NCI-H226 (cell line): ENCODE measurements at places on chromosomes 5 and 9.

DNA sequence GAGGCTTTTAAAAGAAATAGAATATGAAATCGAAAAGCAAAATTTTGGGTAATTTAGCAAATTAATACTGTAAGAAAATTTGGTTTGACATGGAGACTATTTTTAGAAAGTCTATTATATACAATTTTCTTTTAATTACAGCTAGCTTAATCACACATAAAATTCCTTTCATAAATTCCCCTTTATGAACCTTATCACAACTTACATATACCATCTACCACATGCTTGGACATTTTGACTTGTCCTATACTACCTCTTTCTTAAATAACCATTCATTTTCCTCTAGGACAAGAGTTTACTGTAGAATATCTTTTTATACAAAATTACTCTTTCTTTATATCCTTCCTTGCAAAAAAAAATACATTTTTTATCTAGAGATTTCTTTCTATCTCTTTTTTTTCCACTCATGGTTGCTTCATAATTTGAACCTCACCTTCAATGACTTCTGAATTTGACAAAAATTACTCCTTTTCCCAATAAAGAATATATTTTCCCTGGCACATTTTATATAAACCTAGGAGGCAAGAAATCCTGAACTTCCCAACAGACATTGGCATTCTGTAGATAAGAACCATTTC lies 34.0 kb upstream of the SYK start:
- DNase-seq = no peak

GRCh38 chr5:68332080-68332451 lies 116.5 kb downstream of the PIK3R1 start:
- no peak for DNase-seq

DNA sequence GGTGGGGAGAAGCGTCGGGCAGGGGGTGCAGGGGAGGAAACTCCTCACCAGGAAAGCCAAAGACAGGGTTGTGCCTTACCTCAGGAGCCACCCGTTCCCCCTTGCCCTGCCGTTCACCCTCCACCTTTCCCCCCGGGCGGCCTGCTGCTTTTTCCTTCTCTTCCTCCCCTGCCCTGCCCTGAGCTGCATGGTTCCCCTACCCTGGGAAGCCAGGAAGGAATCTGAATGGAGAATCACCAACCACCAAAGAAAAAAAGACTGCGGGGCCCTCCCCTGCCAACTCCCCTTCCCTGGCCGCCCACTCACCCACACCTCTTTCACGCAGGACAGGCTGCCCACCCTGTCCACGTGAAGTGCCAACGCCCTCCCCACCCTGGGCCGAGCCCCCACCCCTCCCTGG lies 820 bp upstream of the NFX1 start:
- DNase-seq = no peak

GRCh38 chr9:79673614-79674013 lies 101.8 kb downstream of the TLE4 start:
- no peak for DNase-seq

- DNase-seq = no peak
These were observed 283.2 kb downstream of the SH3GL2 start for GRCh38 chr9:17862101-17862500.

DNA sequence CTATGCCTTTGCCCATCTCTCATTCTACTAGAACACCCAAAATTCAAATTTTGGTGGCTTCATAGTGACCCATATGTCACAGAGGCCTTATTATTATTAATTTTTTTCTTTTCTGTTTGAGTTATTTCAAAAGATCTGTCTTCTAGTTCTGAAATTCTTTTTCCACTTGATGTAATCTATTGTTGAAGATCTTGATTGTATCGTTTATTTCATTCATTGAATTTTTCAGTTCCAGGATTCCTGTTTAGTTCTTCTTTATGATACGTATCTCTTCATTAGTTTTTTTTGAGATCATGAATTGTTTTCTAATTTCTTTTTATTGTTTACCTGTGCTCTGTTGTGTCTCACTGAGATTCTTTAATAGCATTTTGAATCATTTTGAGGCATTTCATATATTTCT lies 24.6 kb upstream of the APBA1 start:
- DNase-seq = no peak

GRCh38 chr9:127518091-127518856 lies 67.0 kb downstream of the LRSAM1 start:
- DNase-seq = no peak

DNA sequence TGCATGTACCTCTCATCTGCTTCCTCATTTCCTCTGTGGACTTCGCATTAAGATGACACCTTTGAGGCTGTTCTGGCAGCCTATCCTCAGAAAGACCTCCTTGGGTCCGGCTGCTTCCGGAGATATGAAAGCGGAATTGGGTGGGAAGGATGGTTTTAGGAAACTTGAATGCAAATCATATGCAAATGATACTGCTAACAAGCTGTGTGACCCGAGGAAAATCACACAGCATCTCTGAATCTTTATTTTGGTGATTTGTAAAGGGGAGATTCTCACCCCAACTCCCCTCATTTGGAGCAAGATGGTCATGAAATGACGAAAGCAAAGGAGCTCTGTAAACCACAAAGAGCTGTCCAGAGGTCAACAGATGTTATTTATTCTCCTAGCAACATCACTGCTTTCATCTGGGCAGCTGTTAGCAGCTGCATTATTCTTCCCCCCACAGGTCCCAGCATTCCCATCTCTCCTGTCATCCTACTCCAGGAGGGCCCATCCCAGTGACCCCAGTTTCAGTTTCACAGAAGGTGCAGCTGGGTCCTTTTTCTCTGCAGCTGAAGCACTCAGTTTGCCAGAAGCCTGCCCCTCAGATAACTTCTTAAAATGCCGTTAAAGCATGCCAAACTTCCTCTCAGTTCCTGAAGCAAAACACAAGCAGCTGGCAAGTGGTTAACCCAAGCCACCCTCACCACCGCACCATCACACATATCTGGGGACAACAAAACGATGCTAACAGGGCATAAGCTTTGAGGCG lies 269.5 kb downstream of the SEC61B start:
- DNase-seq = no peak

- no peak for DNase-seq
These were observed 487.2 kb downstream of the SPATA31D1 start for GRCh38 chr9:82475584-82476301.

GRCh38 chr9:107606149-107606790 lies 116.7 kb upstream of the KLF4 start:
- no peak for DNase-seq

- no peak for DNase-seq
These were observed 65.8 kb upstream of the STXBP1 start for GRCh38 chr9:127546125-127546832.

- no peak for DNase-seq
These were observed 73.4 kb upstream of the BOD1 start for GRCh38 chr5:173689737-173690360.

DNA sequence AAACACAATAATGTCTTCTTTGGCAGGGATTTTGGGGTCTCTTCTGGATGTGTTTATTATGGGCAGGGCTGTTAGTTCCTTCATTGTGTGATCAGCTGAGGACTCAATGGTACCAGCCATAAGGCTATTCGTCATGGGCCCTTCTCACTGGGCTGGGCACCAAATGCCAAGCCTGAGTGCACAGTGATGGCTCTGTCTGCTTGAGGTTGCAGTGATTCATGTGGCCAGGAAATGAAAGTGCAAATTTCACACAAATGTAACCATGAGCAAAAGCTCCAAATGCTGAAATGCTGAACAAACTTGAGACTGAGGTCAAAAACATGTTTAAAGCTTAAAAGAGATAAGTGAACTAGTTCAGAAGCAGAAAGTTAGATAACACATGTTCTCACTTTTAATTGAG lies 191.0 kb downstream of the TARS1 start:
- DNase-seq = no peak

DNA sequence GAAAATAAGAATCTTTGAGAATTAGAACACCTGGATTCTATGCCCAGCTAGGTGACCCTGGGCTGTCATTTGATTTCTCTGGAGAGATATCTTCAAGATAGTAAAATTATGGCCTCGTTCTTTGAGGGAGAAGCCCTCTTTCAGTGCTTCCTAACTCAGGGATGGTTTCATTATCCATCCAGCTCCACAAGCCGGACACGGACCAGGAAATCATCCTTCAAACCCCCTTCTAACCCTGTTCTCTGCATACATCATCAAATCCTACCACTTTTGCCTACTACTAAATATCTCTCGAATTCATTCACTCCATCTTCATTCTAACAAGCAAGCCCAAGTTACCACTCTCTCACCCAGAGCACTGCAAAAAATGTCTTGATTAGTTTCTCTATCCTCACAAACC lies 57.2 kb downstream of the MAPKAP1 start:
- DNase-seq = no peak

DNA sequence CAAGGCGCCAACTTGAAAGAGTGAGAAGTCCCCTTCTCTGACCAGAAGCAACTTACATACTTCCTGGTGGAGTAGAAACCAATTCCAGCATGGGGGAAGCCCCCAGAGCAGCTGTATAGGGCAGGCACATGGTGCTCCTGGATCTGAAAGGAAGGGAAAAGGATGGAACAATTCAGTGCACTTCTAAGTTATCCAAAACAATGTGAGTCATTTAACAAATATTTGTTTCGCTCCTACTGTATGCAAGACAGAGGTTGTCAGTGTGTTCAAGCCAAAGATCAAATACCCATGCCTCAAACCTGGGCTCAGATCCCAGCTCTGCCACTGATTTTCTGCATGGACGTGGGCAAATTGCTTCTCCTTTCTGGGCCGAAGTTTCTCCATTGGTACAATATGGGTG lies 67.1 kb downstream of the LHX2 start:
- DNase-seq = peak; percentile 87

DNA sequence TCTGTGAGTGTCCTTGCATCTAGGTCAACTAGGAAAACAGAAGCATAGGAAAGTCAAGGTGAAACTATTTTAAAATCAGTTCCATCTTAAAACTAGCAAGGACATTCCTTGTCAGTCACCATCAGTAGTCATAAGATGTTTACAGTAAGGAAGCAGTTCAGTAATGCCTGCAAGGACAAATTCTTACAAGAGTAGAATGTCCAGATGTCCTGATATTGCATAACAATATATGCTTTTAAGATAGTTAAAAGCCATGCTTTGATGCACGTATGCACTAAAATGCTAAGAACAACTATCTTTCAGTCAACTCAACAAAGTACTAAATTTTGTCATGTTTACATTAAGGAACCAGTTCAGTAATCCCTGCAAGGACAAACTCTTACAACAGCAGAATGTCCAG lies 11.3 kb upstream of the SVEP1 start:
- no peak for DNase-seq

DNA sequence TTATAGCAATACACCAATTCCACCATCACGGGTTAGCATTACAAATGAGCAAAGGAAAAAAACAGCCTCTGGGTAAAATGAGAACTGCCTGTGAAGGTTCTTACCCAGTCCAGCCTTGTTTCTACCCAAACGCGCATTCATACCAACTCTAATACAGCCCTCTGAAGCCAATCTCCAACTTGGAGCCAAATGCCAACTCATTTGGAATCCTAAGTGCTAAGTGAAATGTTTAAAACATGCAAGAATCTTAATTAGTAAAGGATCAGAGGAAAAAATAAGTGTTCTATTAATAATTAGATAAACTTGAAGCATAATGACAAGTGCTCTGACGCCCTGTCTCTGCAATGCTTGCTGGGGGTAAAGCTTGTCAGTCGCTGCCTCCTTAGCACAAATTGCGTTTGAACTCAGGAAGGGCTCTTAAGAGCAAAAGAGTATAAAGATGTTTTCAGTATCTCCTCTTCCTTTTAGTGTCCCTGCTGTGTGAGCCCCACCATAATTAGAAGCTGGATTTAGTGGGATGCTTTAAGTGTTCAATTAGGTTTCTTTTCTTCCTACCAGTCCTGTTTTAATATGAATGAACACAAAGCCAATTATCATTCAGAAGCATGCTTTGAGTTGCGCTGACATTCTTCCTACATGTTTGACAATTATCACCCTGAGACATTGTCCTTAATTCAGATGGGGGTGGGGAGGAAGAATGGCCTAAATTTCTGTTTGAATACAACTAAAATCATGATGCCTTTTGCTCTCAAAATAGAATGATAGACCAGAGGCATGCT lies 537.6 kb downstream of the DTWD2 start:
- no peak for DNase-seq

DNA sequence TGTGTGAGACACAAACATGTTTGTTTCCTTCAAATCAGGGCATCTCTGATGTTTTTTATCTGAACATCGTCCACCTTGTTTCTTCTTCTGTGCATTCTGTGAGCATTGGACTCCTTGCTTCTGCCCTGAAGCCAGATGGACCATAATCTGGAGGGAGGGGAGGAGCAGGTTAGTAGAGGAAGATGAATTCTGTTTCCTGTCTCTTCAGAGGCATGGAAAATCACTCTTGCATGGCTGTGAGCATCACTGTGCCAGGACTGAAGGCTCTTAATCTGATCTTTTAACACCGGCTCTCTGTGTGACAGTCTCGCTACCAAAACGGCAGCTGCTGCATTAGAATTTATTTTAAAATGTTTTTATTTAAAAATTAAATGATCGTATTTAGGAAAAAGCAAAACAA lies 43.3 kb downstream of the TLE4 start:
- DNase-seq = no peak

- DNase-seq = no peak
These were observed 17.5 kb downstream of the CARNMT1 start for GRCh38 chr9:75010570-75010969.

- DNase-seq = no peak
These were observed 29.8 kb downstream of the UGCG start for GRCh38 chr9:111926421-111926875.

- no peak for DNase-seq
These were observed 83.8 kb downstream of the SLC44A1 start for GRCh38 chr9:105328296-105328695.

DNA sequence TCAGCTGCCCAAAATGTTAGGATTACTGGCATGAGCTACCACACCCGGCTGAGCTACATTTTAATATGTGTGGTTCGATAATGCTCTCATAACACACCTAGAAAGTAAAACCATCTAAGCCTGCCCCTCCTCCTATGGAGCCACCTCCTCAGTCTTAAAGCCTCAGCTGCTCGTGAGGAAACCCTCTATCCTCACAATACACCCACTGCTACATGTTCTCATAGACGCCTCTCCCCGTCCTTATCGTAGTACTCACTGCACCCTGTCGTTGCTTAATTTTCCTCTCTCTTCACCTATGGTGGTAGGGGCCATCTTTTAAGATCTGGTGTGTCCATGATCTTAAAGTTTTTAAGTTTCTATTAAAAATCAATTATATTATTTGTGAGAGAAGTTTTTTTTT lies 72.9 kb downstream of the RCL1 start:
- DNase-seq = no peak

DNA sequence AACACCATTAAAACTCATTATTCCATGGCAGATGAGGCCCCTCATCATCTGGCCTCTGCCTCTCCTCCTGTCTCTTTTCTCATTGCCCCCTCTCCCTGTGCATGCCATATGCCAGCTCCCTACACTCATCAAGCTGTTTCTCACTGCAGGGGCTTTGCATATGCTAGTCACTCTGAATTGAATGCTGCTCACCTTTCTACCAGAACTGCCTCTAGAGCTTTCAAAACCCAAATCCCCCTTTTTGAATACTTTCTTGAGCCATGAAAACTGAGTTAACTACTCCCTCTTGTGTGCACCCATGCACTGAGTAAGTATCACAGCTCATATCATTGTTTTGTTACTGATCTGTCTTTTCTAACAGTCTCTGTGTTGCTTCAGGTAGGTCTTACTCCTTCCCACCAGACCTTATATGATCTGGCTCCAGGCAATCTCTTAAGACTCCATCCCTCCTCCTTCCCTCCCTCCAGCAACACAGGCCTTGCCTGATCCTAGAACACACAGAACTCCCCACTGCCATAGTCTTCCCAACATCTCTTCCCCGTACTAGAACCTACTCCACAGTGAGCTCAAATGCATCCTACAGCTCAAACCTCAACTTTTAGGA lies 60.5 kb downstream of the ASTN2 start:
- DNase-seq = no peak

- peak; percentile 66 for DNase-seq
These were observed 13.6 kb upstream of the IL17B start for GRCh38 chr5:149392718-149393117.

GRCh38 chr9:98951967-98952366 lies 8.3 kb downstream of the COL15A1 start:
- no peak for DNase-seq
